GM12892 (cell line): ENCODE measurements at places on chromosomes 6 and 20.

DNA sequence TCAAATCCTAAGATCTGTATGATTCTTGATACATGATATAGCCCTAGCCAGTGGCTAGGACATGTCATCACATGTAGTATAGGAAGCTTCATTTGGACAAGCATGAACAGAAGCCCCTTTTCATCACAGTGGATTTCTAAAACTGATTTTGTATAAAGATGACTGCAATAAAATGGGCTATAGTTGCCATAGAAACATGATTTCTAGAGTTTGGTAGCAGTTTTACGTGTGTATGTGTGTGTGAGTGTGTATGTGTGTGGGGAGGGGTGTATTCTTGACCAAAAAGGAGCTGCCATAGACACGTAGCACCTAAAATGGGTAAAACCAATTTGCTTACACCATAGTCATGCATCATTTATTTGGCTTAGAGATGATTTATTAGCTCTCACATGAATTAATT lies 200.5 kb upstream of the CNR1 start:
- DNase-seq: no peak

- DNase-seq: no peak
These were observed 707.0 kb downstream of the EPM2A start for GRCh38 chr6:145028144-145028818.

- no peak for DNase-seq
These were observed 64.4 kb downstream of the SLC23A2 start for GRCh38 chr20:4936851-4937406.

DNA sequence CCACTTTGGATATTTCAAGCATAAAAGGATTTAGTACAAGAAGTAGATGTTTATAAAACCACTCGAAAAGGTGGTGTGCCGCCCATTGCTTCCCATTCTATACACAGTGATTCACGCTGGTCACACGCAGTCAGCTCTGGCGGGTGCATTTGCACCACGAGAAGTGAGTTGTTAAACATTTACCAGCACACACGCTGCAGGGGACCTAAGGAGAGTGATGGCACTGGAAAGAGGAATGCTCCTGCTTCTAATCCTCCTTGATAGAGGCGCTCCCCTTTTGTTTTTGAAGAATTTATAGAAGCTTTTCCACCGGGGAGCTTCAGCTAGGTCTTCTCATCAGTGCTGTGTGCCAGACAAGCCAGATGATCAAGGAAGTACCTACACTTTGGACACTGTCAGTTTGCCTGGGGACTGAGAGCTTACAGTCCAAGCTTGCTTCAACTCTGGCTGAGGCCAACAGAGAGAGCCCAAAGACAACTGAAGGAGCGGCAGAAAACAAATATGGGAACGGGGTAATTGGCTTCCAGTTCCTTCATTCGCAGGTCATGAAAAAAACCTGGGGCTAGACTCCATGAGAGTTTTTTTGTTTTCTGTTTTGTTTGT lies 31.2 kb downstream of the MUC22 start:
- DNase-seq: no peak

DNA sequence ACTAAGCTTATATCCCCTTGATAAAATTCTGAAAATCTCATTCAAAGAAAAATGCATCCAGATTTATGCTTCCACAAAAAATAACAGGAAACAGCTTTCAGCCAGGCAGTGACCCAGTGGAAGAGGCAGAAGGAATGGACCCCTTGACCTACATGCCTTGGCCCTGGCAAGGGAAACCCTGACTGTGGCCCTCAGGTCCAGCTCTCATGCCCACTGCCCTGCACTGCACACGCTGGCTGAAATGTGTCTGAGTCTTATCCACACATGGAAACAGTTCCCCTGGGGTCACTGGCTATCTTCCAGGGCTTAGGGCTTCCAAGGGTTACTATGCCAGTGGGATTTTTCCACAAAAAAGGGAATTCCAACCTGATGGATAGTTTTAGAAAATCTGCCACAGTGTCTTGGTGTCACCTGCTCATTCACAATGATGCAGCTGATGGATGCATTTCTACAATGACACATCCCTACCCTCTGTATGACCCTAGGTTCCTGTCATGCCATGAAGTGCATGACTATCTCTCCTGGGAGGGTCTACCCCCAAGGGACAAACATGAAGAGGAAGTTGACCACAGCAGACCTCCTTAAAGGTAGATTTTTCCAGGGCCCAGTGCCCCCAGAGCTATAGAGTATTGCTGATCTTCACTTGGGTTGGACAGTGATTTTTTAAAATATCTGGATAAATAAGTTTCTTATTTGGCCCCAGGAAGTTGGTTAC lies 121.9 kb upstream of the CD93 start:
- DNase-seq: no peak
